ENCODE measurements at places on chromosomes 6 and 20. TPM values are rescaled to one million over a fixed set of nuclear protein-coding genes. Genes with fewer than 3 reads are reported as not detected.
A peak's percentile ranks its signal among the peaks of the same experiment; 100 is the strongest.

DNA sequence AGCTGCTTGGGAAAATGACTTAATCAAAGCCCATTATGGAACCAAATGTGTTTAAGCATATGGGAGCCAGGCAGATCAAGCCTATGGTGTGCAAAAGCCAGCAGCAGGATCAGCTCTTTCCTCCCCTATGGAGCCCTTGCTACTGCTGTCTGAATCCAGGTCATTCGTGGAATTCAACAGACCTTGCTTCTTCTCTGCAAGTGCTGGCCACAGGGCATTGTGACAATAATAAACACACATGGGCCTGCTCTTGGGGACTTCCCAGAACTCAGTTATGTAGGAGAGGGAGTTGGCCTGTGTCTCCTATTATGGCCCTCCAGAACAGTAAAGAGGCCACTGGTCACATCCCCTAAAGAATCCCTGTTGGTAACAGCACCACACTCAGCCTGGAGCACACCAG is 18.6 kb downstream of the GFOD1 start:
- no peak for DNase-seq
- no peaks in the 10 kb centered on the region for H3K36me3 ChIP-seq
- H3K27ac ChIP-seq = no peak overlapping the region
- H3K4me3 ChIP-seq = no peak overlapping the region
- H3K27me3 ChIP-seq = no peaks in the 10 kb centered on the region

- H3K27ac ChIP-seq = no peak overlapping the region
- no peaks in the 10 kb centered on the region for H3K27me3 ChIP-seq
- DNase-seq = no peak
- H3K4me3 ChIP-seq = no peak overlapping the region
- no peaks in the 10 kb centered on the region for H3K36me3 ChIP-seq
- H3K4me1 ChIP-seq = no peaks in the 10 kb centered on the region
Measured at GRCh38 chr6:18330548-18331081, 56.5 kb upstream of the RNF144B start.

DNA sequence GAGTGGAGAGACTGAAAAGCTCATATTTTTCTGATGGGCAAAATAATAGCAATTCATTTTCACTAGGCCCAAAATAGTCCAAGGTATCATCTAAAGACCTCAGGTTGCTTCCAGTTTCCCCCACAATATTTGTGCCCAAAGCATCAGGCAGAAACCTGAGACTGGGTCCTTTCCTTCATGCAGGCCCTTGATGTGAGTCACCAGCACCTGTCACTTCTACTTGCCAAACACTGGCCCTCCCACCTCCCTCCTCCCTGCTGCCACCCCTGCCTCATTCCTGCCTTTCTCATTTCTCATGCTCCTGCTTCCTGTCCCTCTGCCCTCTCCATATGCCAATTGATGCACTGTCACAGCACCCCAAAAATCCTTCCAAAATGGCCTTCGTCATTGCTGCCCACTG is 230.4 kb upstream of the CST7 start:
- H3K4me3 ChIP-seq = no peak overlapping the region
- no peaks in the 10 kb centered on the region for H3K36me3 ChIP-seq
- H3K27ac ChIP-seq = no peak overlapping the region
- DNase-seq = peak; percentile 2
- no peaks in the 10 kb centered on the region for H3K27me3 ChIP-seq
- no peaks in the 10 kb centered on the region for H3K4me1 ChIP-seq

DNA sequence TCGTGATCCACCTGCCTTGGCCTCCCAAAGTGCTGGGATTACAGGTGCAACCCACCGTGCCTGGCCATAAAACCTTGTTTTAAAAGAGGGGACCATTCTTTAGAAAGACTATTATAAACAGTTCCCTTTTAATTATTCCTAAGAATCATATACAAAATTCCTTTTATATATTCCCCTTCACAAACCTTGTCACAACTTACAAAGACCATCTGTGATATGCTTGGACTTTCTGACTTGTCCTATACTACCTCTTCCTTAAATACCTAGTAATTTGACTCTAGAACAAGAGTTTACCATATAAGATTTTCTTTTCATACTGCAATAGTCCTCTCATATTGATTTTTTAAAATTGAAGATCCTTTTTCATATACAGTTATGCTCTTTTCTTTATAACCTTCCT is 135.8 kb upstream of the PRSS16 start:
- no peak overlapping the region for H3K27ac ChIP-seq
- H3K36me3 ChIP-seq = no peaks in the 10 kb centered on the region
- no peaks in the 10 kb centered on the region for H3K4me1 ChIP-seq
- no peak overlapping the region for H3K4me3 ChIP-seq

The HLA-DMA gene
- total RNA-seq = 9.0 TPM

DNA sequence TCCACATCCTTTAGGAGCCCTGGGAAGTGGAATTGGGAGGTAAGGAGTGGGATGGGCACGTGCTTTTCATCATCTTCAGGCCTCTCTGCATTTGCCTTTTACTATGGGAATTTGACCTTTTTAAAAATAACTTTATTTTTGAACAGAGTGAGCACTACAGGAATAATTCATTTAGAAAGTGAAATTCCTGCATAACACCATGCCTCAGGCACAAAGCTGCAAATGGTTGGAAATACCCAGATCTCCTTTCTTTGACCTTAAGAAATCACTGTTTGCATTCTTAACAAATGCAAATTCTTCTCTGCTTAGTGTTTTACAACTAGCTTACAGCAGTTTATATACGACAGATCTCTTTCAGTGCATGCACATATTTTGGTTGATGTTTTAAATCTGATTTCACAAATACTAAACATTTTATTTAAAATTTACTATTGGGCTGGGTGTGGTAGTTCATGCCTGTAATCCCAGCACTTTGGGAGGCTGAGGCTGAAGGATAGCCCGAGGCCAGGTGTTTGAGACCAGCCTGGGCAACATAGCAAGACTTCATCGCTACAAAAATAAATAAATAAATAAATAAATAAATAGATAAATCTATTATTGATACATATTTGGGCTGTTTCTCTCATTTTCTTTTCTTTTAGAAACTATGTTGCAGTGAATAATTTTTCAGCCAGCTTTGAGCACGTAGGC is 24.5 kb downstream of the CST8 start:
- no peak overlapping the region for H3K4me3 ChIP-seq
- no peaks in the 10 kb centered on the region for H3K4me1 ChIP-seq
- DNase-seq = no peak

DNA sequence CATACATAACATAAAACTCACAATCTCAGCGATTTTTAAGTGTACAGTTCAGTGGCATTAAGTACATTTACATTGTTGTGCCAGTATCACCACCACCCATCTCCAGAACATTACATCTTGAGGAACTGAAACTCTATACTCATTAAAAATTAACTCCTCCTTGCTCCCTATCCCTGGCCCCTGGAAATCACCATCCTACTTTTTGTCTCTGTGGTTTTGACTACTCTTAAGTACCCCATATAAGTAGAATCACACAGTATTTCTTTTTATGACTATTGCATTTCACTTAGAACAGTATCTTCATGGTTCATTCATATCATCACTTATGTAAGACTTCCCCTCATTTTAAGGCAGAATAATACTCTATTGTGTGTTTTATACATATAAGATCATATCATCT is 1108.1 kb downstream of the GRIK2 start:
- no peaks in the 10 kb centered on the region for H3K36me3 ChIP-seq
- H3K27ac ChIP-seq = no peak overlapping the region
- no peak for DNase-seq
- no peaks in the 10 kb centered on the region for H3K4me1 ChIP-seq
- H3K27me3 ChIP-seq = no peaks in the 10 kb centered on the region
- H3K4me3 ChIP-seq = no peak overlapping the region

The SNRPB gene
- 187 TPM for total RNA-seq

The TRAPPC3L gene
- total RNA-seq = not detected

DNA sequence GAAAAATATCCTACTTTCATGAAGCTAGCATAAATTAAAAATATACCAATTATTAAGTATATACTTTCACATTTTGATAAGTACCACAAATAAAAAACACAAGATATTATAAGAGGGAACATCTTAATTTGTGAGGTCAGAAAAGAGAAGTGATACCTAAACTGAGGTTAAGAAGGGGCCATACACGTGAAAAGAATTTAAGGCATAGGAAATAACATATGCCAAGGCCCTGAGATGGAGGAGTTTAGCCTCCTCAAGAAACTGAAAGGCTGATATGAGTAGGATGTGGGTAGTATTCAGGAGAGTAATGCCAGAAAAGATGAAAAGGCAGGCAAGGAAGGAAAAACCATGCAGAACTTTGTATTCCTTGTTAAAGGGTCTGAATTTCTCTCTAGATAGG is 116.6 kb upstream of the HTR1E start:
- no peaks in the 10 kb centered on the region for H3K36me3 ChIP-seq
- H3K27me3 ChIP-seq = no peaks in the 10 kb centered on the region
- no peak overlapping the region for H3K4me3 ChIP-seq
- no peak for DNase-seq

DNA sequence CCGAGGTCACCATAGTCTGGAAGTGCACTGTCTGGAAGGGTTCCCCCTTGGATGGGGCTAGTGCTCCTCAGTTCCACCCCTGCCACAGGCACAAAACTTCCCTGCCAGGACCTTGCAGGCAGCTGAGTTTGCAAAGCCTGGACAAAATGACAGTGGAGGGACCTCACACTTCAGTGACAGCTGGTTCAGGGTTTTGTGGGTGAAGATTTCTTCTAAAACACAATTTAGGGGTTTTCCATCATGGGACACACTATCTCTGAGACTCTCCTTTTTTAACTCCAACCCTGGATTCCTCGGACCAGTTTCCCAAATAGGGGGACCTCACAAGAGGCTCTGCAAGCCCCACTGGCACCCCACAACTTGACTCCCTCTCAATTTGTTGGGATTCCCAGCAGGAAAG is 33.6 kb upstream of the PREX1 start:
- no peak overlapping the region for H3K4me3 ChIP-seq
- H3K27me3 ChIP-seq = no peaks in the 10 kb centered on the region
- no peak overlapping the region for H3K27ac ChIP-seq
- H3K4me1 ChIP-seq = no peaks in the 10 kb centered on the region
- no peak for DNase-seq

GRCh38 chr20:41482647-41483552 is 116.3 kb upstream of the EMILIN3 start:
- DNase-seq = no peak
- no peaks in the 10 kb centered on the region for H3K27me3 ChIP-seq
- H3K36me3 ChIP-seq = no peaks in the 10 kb centered on the region
- H3K4me1 ChIP-seq = no peaks in the 10 kb centered on the region

Data from hepatocyte (in vitro differentiated cells).